KBM-7 (cell line): ENCODE measurements at places on chromosomes 5 and 9.

GRCh38 chr9:99054581-99054980 lies 50.3 kb upstream of the TGFBR1 start:
- no peak for DNase-seq

GRCh38 chr9:23779220-23779619 lies 46.8 kb downstream of the ELAVL2 start:
- DNase-seq = no peak

GRCh38 chr9:110008663-110009062 lies 199.3 kb downstream of the C9orf152 start:
- no peak for DNase-seq

GRCh38 chr5:64207978-64208377 lies 42.3 kb downstream of the RNF180 start:
- DNase-seq = peak; percentile 24

GRCh38 chr5:88245241-88245892 lies 23.3 kb downstream of the TMEM161B start:
- DNase-seq = no peak

DNA sequence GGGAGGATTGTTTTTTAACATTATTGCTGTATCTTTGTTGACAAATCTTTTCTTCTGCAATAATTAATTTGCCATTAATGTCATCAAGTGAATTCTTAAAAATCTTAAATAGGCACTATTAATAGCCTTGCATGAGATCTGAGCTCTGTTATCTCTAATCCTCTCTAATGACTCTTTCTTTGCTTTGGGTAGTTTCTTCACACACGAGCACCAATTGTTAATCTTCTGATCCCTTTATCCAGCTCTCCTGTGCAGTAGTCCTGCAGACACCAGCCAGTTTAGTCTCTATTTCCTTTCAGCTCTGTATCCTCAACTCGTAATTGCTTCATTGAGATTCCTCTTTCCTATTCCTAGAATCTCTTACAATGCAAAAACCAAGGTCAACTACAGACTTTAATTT lies 8.1 kb downstream of the SPINK14 start:
- DNase-seq = no peak

DNA sequence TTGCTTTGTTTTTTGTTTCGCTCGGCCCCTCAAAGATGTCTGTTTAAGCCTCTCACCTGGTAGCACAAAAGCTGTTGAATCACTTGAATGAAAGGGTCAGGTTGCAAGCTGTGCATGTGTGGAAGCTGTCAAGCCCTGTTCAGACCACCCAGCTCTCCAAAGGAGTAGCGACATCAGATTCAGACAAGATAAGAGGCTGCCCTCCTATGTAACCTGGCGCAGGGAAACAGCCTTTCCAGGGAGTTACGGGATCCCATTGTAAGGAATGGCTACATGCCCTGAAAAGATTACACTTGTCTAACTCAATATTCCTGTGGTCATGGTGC lies 2.9 kb downstream of the FREM1 start:
- no peak for DNase-seq

- peak; percentile 32 for DNase-seq
Measured at GRCh38 chr9:99433555-99433954, 211.5 kb downstream of the SEC61B start.

DNA sequence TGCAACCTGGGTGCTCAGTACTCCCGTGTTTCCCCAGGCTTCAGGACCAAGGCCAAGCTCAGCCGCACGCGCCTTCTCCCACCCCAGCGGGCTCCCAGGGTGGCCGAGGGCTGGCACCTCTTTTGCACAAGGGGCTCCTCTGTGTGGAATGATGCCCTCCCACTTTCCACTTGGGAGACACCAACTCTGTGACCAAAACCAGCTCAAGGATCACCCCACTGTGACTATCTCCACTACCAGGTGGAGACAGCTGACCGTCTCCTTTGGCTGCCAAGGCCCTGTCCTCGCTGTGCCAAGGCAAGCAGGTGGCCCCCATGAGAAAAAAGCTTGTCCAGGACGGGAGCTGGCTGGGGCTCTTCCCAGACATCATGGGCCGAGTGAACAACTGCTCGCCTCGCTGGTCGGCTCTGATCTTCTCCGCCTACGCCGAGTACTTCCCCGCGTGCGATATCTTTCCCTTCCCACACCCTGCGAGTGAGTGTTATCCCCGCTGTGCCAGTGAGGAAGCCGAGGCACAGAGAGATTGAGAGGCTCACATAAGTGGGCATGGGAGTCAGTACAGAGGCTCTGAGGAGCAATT lies 132.8 kb downstream of the ZNF354C start:
- DNase-seq = no peak

DNA sequence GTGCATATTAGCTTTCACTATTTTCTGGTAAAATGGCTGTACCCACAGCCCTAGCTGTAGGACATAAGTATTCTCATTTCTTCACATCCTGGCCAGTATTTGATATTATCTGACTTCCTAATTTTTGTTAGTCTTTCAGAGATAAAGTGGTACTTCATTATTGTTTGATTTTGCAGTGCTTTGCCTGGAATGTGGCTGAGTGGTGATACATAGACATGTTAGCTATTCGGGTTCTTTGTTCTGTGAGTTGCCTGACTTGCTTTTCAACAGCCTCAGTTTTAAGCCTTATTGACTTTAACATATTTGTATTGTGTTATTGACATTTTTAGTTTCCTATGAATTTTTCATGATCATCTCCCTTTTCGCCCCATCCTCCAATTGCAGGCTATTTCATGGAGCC lies 161.1 kb downstream of the GABBR2 start:
- no peak for DNase-seq

GRCh38 chr5:74543162-74543995 lies 97.1 kb downstream of the ENC1 start:
- DNase-seq = peak; percentile 15

GRCh38 chr9:131092548-131093440 lies 3.5 kb upstream of the AIF1L start:
- DNase-seq = no peak

GRCh38 chr9:118029425-118029824 lies 325.2 kb downstream of the TLR4 start:
- no peak for DNase-seq

DNA sequence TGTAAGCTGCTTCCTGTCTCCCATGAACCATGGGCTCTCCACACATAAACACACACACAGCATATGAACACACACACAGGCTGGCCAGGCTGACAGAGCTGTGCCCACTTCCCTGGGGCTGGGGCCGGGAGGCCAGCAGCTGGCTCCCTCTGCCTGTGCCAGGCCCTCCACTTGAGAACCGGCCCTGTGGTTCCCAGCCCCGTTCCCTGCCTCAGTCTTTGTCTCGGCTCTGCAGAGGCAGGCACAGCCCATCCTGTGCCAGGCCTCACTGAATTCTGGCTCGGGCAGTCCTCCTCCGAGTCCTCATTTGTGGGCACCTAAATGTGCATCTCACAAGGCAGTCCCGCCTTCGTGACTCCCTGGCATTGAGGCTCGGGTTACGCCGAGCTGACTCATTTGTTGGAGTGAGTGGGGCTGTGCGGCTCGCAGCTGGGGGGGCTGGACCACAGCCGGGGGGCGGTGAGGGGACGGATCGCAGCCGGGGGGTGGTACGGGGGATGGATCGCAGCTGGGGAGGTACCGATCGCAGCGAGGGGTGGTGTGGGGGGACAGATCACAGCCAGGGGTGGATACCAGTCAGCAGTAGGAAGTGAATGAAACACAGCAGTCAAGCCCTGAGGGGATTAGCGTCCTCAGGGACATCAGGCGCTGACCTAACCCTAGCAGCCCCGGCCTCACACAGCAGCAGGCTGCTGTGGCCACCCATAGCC lies 72.3 kb downstream of the PSMB7 start:
- DNase-seq = no peak

- DNase-seq = no peak
Measured at GRCh38 chr5:10934783-10935355, 173.8 kb upstream of the DAP start.

DNA sequence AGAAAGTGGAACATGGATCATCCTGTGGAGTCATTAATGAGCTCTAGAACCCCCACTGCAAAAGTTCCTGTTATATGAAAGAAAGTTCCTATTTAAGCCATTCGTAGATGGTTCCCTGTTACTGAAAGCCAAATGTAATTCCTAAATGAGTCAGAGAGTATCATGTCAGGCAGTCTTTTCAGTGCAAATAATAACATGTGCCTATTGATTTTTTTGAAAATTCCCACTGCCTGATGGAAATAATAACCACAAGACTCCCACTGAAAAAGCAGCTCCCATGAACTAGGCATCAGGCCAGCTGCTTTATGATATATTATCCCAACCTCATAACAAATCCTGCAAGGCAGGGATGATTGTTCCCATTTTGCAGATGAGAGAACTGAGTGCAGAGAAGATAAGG lies 217.2 kb downstream of the DAB2IP start:
- no peak for DNase-seq

- DNase-seq = no peak
Measured at GRCh38 chr5:111948092-111948841, 191.3 kb upstream of the NREP start.

DNA sequence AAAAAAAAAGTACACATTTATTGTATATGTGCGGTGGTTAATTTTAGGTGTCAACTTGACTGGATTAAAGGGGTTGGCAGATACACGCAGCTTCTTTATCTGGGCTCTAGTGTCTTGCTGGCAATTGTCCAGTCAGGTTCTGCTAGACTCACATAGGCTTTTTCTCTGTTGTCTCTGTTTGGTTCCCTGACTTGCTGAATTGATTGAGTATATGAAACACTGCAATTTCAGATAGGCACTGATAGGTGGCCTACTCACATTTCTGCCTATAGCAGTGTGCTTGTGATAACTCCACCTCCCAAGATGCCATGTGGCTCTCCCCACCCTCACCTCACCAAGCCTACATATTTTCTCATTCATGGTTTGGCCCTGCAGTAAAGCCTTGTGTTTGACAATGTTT lies 52.5 kb downstream of the AOPEP start:
- no peak for DNase-seq

DNA sequence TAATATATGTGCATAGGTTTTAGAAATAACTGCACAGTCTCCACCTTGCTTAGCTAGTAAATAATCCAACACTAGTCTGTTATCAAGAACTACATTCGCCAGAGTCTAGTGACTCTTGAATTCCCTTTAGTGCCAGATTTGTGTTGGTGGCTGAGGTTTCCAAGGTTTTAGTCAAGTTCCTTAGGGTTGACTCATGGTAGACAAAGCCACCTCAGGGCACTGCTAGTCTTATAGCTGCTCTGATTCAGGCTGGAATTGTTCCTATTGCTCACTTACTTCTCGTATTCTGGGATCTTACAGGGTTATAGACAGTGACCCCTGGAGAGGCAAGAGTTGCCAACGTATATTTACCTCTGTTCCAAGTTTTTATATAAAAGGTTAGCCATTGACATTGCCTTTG lies 1369.8 kb upstream of the CDH9 start:
- no peak for DNase-seq

- no peak for DNase-seq
Measured at GRCh38 chr5:121762426-121762825, 89.3 kb upstream of the FTMT start.

GRCh38 chr9:94534901-94535300 lies 20.0 kb upstream of the PCAT7 start:
- no peak for DNase-seq

- DNase-seq = no peak
Measured at GRCh38 chr5:60417500-60418181, 282.3 kb downstream of the DEPDC1B start.

DNA sequence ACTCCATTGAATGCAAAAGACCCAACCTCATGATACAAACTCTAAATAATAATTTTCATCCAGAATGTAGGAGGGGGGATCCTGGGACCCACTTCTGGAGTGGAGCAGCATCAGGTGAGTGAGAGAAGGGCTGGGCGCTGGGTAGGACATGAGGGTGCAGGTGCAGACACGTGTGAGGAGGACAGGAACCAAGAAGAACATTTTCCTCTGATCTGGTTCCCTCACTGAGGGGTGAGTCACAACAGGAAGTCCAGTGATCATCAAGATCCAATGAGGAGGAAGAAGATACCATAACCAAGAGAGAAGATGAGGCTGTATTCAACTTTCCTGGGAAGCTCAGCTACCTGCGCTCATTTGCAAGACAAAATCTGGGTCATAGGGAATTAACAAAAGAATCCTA lies 57.4 kb downstream of the SFXN1 start:
- no peak for DNase-seq

GRCh38 chr9:92781899-92782298 lies 17.3 kb upstream of the BICD2 start:
- DNase-seq = no peak
